LHCN-M2 (cell line): ENCODE measurements at places on chromosomes 16 and 17. TPM values are rescaled to one million over a fixed set of nuclear protein-coding genes. Genes with fewer than 3 reads are reported as not detected.

GRCh38 chr17:63645775-63646487 lies 23.7 kb downstream of the MAP3K3 start:
- DNase-seq = no peak

GRCh38 chr16:71929048-71929447 lies 33.7 kb downstream of the IST1 start:
- DNase-seq = peak; percentile 77

DNA sequence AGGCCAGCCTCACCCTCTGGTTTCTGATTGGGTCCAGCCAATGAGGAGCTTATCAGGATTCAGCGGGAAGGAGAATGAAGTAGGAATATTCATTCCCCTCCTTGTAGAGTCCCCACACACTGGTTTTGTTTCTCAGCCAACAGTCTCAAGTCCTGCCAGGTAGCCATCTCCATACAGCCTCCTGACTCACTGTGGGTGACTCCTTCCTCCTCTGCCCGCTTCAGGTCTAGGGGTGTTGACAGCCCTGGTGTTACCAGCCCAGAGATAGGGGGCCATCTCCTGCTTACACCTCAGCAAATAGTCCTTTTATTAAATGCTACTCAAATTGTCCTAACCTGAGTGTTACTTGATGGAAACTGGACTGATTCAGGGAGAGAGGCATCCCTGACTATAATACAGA lies 4.0 kb upstream of the MFAP4 start:
- no peak for DNase-seq

- DNase-seq = no peak
Measured at GRCh38 chr16:23821875-23822688, 13.7 kb upstream of the PRKCB start.

DNA sequence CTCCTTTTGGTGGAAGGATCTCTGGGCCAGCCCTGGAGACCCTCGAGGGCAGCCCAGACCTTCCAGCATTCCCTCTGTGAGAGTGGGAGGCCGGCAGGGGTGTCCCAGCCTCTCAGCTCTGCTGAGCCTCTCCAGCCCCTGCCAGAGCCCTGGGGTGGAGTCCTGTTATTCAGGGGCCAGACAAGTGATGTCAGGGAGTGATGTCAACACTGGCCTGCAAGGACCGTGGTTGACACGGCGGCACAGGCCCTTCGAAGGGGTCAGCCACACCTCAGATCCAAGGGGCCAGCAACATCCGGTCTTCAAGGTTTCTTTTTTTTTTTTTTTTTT lies 231.2 kb downstream of the KATNIP start:
- no peak for DNase-seq

GRCh38 chr17:7177954-7178477 lies 1.2 kb downstream of the ASGR1 start:
- DNase-seq = peak; percentile 27

- DNase-seq = no peak
Measured at GRCh38 chr17:71501711-71502110, 619.1 kb upstream of the SOX9 start.

DNA sequence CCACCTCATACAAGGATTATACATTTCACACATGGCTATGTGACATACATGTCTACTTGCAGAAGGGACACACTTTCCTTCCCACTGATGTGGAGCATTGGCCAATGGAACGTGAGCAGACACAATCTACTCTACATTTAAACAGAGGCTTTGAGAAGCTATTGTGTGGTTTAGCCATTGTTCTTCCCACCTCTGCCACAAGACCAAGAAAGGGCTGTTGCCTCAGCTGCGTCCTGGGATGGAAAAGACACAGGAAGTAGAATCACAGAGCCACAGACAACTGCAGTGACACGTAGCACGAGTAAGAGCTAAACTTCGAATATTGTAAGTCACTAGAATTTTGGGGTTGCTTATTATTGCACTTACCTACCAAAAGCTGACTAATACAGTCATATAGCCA lies 33.3 kb downstream of the PRKCB start:
- no peak for DNase-seq

GRCh38 chr16:73418051-73418450 lies 370.1 kb upstream of the ZFHX3 start:
- DNase-seq = no peak

GRCh38 chr17:42112552-42113176 lies at the start of gene DHX58:
Gene DHX58, minus strand, starts transcription at chr17:42112714. Its CDS starts 822 bp downstream, at chr17:42111892.
- peak; percentile 84 for DNase-seq

GRCh38 chr17:58324409-58325288 lies 3.9 kb downstream of the TSPOAP1 start:
- DNase-seq = no peak

- peak; percentile 9 for DNase-seq
Measured at GRCh38 chr17:28057731-28058246, 15.3 kb downstream of the NLK start.

GRCh38 chr17:48612854-48613691 lies 2.0 kb downstream of the HOXB8 start:
- DNase-seq = peak; percentile 72

DNA sequence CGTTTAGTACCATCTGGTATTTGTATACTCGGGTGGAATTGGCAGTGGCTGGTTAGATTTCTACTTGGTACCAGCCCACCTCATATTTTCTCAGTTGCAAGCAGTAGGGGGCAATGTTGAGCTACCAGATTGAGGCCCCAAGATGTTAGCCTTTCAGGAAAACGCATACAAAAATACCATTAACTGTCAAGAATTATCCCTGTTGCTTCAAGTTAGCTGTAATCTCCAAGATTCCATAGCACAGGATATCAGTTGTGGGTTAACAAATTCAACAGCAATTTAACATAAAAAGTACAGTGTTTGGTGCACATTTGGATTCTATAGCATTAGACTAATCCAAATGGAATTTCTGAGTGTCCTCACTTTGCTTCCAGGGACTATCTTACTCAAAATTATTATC lies 188.2 kb downstream of the FTO start:
- DNase-seq = peak; percentile 78

DNA sequence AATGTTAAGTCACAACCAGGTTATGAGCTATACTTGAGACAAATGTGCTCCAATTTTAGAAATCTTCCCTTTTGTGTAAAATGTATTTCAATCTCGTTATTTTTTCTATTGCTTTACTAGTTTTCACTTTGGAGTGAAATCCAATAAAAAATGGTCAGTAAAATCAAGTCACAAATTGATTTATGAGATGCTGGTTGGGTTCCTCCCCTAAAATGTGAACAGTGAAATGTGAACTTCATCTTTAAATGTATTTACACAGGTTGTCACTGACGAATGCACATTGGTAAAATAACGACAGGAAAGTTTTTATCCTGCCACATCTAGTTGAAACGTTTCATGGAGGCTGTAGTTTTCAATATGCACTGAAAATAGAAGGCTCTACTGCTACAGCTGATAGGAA lies 55.5 kb downstream of the COX10 start:
- no peak for DNase-seq

GRCh38 chr16:27724482-27725235 lies 174.7 kb downstream of the KATNIP start:
- DNase-seq = no peak

GRCh38 chr16:54288835-54289241 lies 2.3 kb upstream of the IRX3 start:
- no peak for DNase-seq

GRCh38 chr16:23557779-23558702 lies 514 bp downstream of the UBFD1 start:
- DNase-seq = peak; percentile 14

- no peak for DNase-seq
Measured at GRCh38 chr16:87447323-87447722, 45.5 kb downstream of the ZCCHC14 start.

- no peak for DNase-seq
Measured at GRCh38 chr16:57527610-57528360, 8.6 kb downstream of the CCDC102A start.

GRCh38 chr17:1930337-1930645 lies 94.8 kb downstream of the RTN4RL1 start:
- no peak for DNase-seq

DNA sequence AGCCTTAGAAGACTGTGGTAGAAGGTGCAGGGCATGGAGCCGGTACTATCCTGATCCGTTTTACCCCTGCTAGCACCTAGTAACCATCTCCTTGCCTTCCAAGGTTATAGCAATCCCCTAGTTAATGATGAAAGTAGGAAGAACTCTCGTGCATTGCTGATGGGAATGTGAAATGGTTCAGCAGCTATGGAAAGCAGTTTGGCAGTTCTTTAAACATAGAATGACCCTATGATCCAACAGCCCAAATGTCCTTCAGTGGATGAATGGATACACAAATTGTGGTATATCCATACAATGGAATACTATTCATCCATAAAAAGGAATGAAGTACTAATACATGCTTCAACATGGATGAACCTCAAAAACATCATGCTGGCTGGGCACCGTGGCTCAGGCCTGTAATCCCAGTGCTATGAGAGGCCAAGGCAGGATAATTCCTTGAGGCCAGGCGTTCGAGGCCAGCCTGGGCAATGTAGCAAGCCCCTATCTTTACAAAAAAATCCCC lies 6.2 kb upstream of the SRCIN1 start:
- DNase-seq = no peak

GRCh38 chr17:15346066-15346595 lies 4.7 kb upstream of the TEKT3 start:
- no peak for DNase-seq

GRCh38 chr16:67212766-67213165 lies 13.8 kb downstream of the ELMO3 start:
- DNase-seq = no peak

GRCh38 chr16:89545831-89546574 lies 14.5 kb upstream of the RPL13 start:
- DNase-seq = no peak

- no peak for DNase-seq
Measured at GRCh38 chr17:5121186-5121841, 5.5 kb downstream of the USP6 start.

GRCh38 chr16:81329947-81330346 lies 15.2 kb downstream of the GAN start:
- DNase-seq = no peak

DNA sequence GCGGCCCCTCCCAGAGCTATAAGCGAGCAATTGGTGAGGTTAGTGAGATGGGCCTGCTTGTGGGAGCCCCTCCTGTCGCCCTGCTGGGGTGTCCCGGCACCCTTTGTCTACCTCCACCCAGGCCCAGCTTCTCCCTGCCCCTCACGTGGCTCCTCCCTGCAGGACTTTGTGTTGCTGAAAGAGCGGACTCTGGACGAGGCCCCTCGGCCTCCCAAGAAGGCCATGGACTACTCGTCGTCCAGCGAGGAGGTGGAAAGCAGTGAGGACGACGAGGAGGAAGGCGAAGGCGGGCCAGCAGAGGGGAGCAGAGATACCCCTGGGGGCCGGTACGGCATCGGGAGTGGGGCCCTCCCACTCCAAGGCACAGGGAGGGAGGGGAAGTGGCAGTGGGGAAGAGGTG lies 6.1 kb upstream of the C17orf107 start:
- no peak for DNase-seq

DNA sequence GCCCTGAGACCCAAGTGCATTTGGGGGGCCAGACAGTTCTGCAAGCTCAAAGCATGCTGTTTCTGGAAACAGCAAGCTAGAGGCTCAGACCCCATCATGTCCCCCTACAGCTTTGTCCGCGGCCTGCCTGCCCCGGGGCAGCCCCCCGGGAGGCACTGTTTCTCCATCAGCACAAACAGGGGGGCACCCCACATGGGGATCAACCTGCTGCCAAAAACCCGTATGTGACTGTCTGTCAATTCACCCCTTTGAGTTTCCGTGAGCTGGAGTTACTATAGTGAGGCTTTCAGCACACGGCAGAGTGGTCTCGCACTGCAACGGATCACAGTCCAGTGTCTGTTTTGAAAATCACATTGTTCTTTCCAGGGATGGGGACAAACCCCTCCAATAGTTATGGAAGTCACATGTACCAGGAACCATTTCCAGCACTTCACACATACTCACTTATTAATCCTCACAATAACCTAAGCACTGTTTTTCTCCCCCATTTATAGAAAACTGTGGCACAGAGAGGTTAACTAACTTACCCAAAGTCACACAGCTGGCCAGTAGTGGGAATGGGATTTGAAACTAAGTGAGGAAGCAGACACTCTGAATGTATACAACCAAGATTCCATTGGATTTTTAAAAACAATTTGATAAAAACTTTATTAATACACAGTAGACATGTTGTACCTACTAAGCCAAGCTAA lies 269.0 kb downstream of the C16orf95 start:
- DNase-seq = no peak

GRCh38 chr16:50881331-50881830 lies 139.5 kb downstream of the CYLD start:
- no peak for DNase-seq

GRCh38 chr17:69609473-69610305 lies 195.2 kb downstream of the MAP2K6 start:
- DNase-seq = peak; percentile 80

- no peak for DNase-seq
Measured at GRCh38 chr16:19166500-19166899, 1.5 kb upstream of the SYT17 start.

GRCh38 chr17:63827801-63828221 lies 348 bp upstream of the FTSJ3 start:
- no peak for DNase-seq

GRCh38 chr17:68497885-68498319 lies 14.3 kb upstream of the PRKAR1A start:
- DNase-seq = no peak

GRCh38 chr16:57406881-57407280 lies 2.3 kb downstream of the CCL17 start:
- no peak for DNase-seq

DNA sequence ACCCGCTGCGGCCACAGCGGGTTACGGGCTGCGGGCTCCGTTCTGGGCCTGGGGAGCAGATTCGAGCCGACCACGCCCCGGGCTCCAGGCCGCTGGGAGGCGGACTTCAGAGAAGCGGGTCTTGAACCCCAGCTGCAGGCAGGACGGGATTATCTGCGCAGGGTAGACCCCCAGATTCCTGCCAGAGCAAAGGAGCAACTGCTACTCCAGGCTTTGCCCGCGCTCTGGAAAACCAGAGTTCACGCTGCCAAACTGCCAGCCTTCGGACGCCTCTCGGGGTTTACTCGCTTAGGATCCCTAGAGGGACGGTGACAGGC lies 301 bp upstream of the ULK2 start:
- no peak for DNase-seq

GRCh38 chr17:44108440-44109311 lies 14.8 kb downstream of the HDAC5 start:
- DNase-seq = peak; percentile 92

- DNase-seq = peak; percentile 47
Measured at GRCh38 chr16:70788668-70789594, 12.0 kb downstream of the VAC14 start.

CTRB1 gene
- not detected in 2 replicates for total RNA-seq

SEC14L5 gene
- not detected in 2 replicates for total RNA-seq

ZSCAN10 gene
- not detected in 2 replicates for total RNA-seq

HOXB1 gene
- not detected in 2 replicates for total RNA-seq

CD300E gene
- not detected in 2 replicates for total RNA-seq

KRTAP3-2 gene
- not detected in 2 replicates for total RNA-seq

CSH2 gene
- not detected in 2 replicates for total RNA-seq

DVL2 gene
- 64.8 and 71.4 TPM in 2 replicates for total RNA-seq

MMP15 gene
- 1.9 and 5.0 TPM in 2 replicates for total RNA-seq

TLCD1 gene
- total RNA-seq = 9.2 and 9.9 TPM in 2 replicates

UMOD gene
- not detected in 2 replicates for total RNA-seq

MFAP4 gene
- total RNA-seq = 0.13 and 0.40 TPM in 2 replicates

BAIAP3 gene
- total RNA-seq = 0.46 and 0.51 TPM in 2 replicates

TNP2 gene
- not detected in 2 replicates for total RNA-seq

RAMP2 gene
- total RNA-seq = 0.26 and 0.92 TPM in 2 replicates

CCL7 gene
- not detected in 2 replicates for total RNA-seq
